DMS79 treated with DMSO at 0.1 percent for 48 hours (cell line): ENCODE measurements at places on chromosomes 7 and 10.

DNA sequence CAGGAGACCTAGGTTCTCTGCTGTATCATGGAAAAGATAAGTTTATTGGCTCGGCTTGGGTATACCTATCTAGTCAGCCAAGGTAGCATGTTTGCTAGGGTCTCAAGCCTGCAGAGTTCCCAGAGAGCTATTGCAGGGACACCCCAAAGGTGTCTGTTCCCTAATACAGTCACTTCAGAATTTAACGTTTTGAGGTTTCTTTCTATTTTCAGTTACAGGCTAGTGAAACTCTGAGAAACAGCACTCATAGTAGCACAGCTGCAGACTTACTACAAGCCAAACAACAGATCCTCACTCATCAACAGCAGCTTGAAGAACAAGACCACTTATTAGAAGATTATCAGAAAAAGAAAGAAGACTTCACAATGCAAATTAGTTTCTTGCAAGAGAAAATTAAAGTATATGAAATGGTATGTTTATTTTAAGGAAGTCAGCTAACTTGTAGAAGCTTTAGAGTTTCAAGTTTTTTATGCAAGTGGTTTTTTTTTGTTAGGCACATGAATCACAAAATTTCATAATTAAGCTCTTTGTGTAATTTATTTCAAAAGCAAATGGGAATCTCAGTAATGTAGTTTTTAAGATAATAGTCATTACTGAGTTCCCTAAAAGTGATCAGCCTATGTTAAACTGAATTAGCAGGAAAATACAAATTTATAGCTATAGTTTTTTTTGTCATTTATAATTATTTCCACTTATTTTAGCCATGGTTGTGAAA, 54.9 kb downstream of the AKAP9 start:
- no peak for DNase-seq

DNA sequence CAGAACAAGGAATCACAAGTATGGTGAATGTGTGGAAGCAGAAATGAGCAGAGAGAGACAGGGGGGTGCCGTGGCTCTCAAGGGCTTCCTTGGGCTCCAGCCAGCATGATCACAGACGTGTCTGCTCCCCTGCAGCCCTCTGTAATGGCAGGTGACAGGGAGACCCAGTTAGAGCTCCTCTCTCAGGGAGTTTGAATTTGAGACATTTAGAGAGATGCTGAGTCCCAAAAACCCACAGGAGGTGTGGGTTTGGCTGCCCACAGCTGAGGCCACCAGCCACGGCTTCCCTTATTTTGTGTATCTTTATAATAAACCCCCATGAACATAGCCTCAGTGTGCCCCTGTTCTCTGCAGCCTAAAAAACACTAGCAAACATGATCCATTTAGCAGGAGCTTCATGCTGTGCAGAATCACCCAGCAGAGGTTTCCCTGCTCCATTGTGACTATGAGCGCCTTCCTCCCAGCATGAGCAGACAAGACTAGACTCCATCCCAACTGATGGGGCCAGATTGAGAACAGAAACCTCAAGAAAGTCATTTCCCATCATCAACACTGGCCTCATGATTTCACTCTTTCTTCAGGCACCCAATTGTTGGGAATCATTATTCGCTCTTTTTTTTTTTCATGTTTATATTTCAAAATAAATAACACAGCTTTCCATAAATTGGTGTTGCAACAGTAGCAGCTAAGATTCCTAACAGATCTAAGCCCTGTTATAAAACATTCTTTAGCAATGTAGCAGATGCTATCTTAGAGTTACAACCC, 13.4 kb downstream of the NOD1 start:
- no peak for DNase-seq

GRCh38 chr7:149469806-149470205, 8.9 kb upstream of the ZNF777 start:
- DNase-seq = no peak

DNA sequence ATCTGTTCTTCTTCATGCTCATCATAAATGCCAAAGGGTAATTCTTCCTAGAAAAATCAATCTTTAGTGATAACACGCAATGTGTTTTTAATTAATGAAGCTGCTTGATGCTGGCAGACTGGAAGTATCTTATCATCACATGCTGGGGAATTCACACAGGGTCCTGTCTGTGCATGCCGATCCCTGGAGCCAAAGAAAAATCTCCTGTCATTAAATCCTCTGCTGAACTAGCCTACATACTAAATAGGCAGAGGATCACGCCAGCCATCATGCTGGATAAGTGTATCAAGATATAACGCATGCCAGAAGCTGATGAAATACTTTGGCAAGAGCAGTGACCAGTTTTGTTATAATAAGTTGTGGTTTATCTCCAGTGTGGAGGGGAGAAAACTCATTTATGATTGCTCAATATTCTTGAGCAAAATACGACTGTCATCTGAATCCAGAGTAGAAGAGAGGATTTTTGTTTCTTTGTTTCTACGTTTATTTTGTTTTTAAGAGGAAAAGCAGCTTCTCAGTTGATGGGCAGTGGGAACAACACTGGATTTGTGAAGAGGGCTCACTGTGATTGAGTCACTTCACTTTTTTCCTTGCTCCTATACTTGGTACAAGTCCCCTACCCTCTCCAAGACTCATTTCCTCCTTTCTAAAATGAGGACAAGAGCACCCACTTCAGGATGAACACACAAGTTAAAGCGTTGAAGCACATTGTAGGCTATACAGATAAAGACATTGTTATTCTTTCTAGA, 649.1 kb downstream of the TNS3 start:
- DNase-seq = no peak

DNA sequence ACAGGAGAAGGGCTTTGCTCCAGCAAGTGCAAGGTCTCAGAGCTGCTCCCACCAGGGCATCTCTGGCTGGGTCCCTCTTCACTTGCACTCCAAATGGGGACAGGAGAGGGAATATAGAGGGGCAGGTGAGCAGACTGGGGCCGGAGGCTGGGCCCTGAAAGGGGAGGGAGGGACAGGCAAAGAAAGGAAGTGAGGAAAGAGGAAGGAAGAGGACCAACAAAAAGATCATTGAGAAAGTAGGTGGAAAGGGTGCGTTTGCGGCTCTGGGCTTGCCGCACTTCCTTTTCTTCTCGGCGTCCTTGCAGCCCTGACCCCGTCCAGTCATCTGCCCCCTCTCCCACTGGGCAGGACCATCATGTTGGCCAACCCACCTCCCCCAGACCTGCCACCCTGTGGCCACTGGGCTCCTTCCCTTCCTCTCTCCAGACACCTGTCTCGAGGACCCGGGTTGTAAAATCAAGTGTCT, 14.0 kb downstream of the ITPRIP start:
- no peak for DNase-seq

DNA sequence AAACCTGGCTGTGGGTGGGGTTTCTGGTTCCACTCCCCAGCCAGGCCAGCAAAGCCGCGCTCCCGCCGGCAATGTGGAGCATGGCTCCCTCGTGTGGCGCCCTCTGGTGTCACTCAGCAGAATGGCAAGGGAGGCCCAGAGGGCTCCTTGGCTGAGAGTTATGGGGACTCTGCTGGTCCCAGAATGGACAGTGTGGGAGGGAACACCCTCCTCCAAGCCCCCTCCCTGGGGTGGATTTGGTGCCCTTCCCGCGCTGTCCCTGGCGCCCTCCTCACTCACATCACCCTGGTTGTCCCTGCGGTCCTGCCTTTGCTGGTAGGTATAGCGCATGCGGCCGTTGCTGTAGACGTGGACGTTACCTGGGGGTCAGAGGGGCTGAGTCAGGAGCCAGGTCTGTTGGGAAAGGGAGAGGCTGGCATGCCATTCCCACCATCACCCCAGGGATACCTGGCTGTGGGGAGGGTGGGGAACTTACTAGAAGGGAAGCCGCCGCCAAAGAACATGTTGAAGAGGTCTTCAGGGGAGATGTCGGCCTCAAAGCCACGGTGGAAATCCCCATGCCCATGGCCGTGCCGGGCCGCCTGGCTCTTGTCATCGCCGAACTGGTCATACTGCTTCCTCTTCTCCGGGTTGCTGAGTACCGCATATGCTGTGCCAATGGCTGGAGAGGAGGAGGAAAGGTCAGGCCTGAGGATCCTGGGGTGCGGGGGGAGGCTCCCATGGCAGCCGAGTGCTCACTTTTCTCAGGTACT, 14.0 kb downstream of the DNAJB12 start:
- no peak for DNase-seq

DNA sequence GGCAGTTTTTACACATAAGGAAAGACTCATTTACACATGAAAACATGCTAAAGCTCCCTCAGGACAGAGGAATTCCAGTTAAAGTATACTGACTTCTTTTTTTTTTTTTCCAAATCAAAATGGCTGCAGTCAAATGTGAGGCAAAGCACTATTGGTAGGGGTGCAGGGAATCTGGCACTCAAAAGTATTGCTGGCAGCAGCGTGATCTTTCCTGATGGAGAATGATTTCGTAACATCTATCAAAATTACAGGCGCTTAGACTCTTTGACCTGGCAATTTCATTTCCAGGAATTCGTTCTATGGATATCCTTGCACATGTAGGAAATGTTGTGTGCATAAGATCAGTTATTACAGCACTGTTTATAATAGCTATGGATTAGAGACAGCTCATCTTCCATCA, 65.7 kb downstream of the VSTM4 start:
- DNase-seq = no peak

GRCh38 chr7:28572321-28573058, 160.2 kb downstream of the CREB5 start:
- DNase-seq = peak; percentile 91

- DNase-seq = no peak
Observed at GRCh38 chr7:921581-922333, 32.7 kb downstream of the ADAP1 start.

GRCh38 chr7:85509476-85509875, 322.6 kb upstream of the SEMA3D start:
- no peak for DNase-seq

DNA sequence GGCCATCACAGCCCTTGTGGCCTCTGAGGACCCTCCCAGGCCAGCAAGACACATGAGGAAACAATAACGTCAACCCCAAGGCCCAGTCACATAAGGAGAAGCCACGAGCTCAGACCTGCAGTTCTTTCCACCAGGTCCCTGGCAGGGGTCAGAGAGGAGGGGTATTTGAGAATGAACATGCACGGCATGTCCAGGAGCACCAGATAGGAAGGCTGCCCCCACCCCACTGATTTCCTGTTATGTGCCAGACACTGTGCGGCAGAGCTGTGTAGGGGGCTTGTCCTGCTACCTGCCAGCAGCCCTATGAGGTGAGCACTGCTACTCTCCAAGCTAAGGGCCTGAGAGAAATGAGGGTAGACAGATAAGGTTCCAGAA, 40.7 kb upstream of the ZMIZ1 start:
- DNase-seq = no peak

- no peak for DNase-seq
Observed at GRCh38 chr7:109864230-109864629, 1226.7 kb upstream of the LRRN3 start.

GRCh38 chr10:130430291-130430690, 294.1 kb downstream of the GLRX3 start:
- DNase-seq = no peak

GRCh38 chr10:116848944-116849247, 403 bp upstream of the ENO4 start:
- DNase-seq = no peak

DNA sequence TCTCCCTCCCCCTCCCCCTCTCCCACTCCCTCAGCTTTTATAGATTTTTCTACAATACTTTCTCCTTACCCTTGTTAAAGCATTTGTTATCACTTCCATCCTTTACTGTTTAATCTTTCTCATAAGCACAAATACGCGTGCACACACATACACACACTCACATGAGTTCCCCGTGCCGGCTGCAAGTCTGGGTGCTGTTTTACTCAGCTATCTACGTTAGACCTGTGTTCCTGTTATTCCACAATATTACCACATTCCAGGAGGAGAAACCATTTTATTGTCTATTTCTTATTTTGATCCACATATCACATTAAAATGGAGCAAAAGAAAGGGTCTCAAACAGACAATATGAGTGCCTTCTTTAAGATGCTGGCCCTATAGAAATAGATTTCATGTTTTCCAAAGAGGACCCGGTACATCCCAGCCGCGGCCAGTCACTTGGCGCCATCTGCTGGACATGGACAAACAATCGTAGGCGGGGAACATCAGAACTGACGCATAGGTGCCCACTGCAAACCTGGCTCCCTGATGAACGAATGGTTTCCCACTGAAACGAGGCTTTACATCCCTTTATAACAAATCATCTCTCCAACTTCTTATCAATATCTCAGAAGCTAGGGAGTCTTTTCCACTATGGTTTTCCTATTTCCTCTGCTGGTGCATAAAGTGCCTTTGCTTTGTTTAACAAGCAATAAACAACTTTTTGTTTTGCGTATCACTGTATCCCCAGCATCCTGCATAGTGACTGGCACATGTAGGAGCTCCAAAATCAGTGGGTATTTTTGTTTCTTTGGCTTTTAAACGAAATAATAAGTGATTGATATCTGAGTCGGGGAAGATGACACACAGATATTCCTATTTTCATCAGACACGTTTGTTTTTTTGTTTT, 25.2 kb upstream of the OPTN start:
- DNase-seq = peak; percentile 40

DNA sequence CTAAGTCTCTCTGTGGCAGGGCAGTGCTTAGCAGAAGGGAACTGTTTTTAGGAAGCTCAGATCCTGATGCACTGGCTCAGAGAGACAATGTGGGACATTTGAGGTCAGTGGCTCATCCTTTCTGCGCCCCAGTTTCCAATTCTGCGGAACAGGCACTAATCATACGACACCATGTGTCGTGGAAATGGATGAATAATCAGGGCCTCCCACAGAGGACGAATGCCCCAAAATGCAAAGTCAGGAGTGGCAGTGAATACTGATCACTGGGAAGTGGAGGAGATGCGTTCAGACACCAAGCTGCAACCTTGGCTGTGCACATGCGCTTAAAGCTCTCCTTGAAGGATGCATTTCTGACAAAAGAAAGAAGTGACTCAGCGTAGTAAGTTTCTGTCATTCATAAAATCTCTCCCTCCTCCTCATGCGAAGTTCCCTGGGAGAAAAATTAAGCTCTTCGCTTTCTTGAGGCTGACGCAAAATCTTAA, 21.9 kb upstream of the ECHDC3 start:
- no peak for DNase-seq

- DNase-seq = no peak
Observed at GRCh38 chr10:78214955-78215354, 181.3 kb downstream of the RPS24 start.

- no peak for DNase-seq
Observed at GRCh38 chr7:80729591-80730320, 91.3 kb downstream of the CD36 start.

- DNase-seq = no peak
Observed at GRCh38 chr7:91946549-91946948, 5.9 kb downstream of the AKAP9 start.

DNA sequence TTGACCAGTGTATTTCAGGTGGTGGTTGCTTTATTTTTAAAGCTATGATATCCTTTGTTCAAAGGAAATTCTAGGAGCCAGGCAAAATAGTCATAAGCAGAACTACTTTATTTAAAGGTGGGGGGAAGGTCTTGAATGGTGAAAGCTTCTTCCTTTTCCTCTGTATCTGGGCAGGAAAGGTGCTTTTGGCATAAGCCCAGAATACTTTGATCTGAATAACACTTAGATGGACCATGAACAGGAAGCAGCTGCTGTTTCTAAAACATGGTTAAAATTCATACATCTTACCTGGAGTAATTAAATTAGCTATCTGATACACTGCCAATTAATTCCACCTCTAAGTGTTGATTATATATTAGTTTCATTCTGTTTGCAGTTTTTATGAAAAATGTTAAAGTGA, 13.3 kb downstream of the ZNF804B start:
- DNase-seq = no peak

- DNase-seq = no peak
Observed at GRCh38 chr10:29881336-29881771, 178.0 kb downstream of the JCAD start.

GRCh38 chr7:128093614-128094570, 62.7 kb upstream of the LRRC4 start:
- DNase-seq = peak; percentile 85
